ENCODE measurements at places on chromosomes 1 and 21.

- DNase-seq = no peak
Observed at GRCh38 chr1:177130451-177130945, 34.0 kb downstream of the ASTN1 start.

DNA sequence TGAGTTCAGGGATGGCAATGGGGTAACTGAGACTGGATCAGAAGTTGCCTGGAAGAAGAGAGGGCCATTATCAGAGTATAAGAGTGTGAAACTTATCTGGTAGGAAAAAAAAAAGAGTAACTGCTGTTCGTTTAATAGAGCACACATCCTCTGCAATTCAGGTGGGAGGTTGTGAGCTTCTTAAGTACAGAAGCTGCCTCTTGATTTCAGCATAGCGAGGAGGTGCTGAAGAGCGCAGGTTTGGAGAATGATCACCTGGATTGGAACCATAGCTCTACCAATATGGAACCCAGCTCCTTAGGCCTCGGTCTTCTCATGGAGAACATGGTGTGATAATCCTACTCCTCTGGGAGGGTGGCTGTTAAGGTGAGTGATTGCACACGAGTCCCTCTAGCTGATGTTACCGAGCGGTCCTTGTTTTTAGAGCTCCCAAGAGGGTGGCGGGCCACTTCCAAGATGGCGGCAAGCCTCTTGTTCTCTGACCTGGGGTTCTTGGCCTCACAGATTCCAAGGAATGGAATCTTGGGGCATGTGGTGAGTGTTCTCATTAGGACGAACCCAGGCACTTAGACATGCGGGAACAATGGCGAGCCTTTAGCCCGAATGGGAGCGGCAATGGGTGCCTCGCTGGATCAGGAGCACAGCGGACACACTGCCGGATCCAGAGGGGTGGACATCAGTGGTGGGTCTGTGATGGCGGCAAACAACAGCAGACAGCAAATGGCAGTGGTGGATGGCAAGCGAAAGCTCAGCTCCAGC, 3.3 kb upstream of the MX1 start:
- DNase-seq = no peak

- no peak for DNase-seq
Observed at GRCh38 chr1:195740862-195741261, 867.4 kb downstream of the KCNT2 start.

- DNase-seq = no peak
Observed at GRCh38 chr1:98975810-98976209, 28.9 kb downstream of the PLPPR5 start.

GRCh38 chr1:19477284-19478249, 7.8 kb downstream of the CAPZB start:
- DNase-seq = peak; percentile 69

GRCh38 chr21:44017601-44018000, 5.5 kb downstream of the TRAPPC10 start:
- DNase-seq = no peak

DNA sequence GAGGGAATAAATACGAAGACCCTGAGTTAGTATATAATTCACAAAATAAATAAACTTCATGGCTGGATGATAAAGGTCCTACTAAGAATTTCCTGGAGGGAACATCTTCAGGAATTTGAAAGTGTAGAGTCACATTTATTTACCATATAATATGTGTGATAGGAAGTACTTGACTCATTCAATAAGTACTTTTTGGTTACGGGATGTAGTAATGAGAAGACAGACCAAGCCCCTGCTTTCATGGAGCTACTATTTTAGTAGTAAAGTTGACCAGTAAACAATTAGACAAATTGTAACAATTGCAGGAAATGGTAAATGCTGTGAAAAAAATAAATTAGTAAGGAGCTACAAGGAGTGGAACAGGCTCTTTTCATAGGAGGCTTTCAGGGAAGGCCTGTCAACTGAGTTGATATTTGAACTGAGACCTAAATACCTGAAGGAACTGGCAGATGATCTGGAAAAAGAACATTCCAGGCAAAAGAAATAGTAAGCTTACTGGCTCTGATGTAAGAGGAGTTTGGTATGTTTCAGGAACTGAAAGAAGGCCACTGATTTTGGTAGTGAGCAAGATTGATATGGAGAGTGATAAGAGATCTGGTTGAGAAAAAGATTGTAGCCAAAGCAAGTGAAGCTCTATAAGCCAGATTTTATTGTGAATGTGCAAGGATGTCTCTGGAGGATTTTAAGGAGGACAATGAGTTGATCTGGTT, 36.2 kb downstream of the CAMSAP2 start:
- no peak for DNase-seq

DNA sequence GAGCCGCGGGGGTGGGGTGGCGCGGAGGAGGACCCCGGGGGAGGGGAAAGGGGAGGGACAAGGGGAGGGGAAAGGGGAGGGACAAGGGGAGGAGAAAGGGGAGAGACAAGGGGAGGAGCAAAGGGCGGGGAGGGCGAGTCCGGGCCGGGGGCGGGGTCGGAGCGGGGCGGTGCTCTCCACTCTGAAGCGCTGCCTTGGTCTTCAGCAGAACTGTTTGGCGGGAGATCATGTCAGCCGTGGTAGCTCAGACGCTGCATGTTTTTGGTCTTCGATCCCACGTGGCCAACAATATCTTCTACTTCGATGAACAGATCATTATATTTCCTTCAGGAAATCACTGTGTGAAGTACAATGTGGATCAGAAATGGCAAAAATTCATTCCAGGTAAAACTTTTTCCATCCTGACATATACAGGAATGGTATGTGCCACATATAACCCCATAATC, 420 bp downstream of the CFAP57 start:
- DNase-seq = peak; percentile 90

- DNase-seq = no peak
Observed at GRCh38 chr21:25776440-25776839, 41.7 kb downstream of the GABPA start.

DNA sequence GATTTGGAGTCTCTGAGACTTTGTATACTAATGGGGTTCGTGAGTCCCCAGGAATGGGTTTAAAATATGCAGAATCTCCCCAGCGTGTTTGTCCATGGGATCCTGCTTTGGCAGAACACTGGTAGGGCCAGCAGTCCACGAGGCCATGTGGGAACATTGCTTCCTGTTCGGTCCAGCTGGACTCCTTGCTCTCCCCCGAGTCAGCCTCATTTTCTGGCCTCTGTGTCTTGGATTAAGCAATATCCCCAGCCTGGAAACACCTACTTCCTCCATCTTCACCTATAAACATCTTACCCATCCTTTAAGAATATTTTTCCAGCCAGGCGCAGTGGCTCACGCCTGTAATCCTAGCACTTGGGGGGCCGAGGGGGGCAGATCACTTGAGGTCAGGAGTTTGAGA, 142.4 kb downstream of the NAV1 start:
- no peak for DNase-seq

GRCh38 chr1:156172696-156173470, 19.5 kb downstream of the SEMA4A start:
- DNase-seq = no peak

GRCh38 chr1:92933459-92933858, 27.8 kb downstream of the DIPK1A start:
- DNase-seq = no peak

DNA sequence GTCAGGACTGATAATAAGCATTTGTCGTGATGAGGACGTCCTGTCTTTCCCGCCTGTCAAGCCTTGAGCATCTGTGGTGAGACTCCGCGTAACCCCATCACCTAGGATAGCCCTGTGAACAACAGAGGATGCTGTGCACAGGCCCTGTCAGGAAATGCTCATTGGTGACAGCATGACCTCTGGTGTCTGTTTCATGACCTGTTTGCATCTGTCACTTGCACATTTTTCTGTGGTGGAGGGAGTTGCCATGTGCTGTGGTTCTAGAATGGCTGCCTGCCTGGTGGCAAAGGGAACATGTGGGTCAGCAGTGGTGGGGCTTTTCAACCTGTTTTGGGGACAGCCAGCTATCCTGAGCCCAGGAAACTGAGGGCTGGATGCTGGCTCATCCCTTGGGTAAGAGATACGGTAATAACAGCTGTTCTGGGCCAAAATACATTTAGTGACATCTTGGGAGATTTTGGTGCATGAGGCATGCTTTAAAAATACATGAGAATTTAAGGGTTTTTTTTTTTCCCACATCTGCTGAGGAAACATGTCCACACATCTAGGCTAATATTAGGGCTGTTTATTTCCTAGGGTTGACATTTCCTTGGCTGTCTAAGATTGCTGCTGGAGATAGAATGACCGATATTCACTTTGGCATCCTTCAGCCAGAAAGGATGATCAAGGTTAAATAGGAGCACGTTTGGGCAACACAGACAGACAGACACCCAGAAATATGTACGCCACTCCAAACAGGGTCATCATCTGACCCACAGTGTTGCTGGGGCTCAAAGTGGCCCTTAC, 52.9 kb downstream of the KCNC4 start:
- peak; percentile 23 for DNase-seq

- DNase-seq = no peak
Observed at GRCh38 chr1:225674381-225674780, 21.5 kb upstream of the ENAH start.

Data from OCI-LY7 (cell line).